Stimulated activated CD4-positive, alpha-beta T cell treated with anti-CD3 and anti-CD28 coated beads, Interleukin-1b, Interleukin-23, amount 100 ng/mL, for 24 hours (primary cell): ENCODE measurements at places on chromosomes 1 and 21.
A peak's percentile ranks its signal among the peaks of the same experiment; 100 is the strongest.

GRCh38 chr1:156430303-156430702 lies 61.3 kb downstream of the RHBG start:
- DNase-seq, result no peak

DNA sequence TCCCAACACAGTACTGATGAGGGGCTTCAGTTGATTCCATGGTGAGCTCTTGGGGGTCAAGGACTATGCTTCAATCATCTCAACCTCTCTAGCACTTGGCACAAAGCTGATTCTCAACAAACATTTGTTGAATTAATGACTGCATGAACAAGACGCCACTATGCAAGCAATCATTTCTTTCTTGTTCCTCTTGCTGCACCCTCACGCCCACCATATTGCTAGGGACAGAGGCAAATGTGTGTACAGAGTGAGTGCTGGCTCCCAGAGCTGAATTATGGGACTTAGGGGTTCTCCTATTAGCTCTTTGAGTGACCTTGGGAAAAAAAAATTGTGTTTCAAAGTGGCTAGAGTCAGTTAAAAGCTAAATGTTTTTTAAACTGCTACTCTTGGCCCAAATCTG lies 2.5 kb downstream of the ADAR start:
- DNase-seq, result no peak

DNA sequence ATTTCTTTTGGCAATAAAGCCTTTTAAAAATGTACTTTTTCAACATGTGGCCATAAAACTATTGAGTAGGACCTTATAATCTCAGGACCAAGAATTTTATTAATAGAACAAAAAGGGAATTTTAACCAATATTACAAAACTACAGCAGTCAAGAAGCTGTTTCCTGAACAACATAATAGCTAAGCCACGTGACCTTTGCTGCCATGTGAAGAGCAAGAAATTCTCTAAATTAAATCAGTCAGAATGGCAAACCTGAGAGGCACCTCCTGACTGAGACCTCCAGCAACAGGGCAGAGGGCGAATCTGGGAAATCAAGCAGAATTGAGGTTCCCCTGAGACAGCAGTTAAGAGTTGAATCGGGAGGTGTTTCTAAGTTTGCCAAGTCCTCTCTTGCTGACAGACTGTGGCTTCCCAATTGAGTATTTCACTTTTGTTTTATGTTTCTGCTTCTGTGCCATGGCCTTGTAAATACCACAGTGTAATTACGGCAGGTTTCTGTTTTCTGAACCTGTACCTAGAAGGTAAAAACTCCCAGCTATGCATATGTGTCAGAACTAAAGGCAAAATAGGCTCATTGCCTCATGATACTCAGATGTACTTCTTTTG lies 358.4 kb downstream of the NTNG1 start:
- DNase-seq, result no peak

DNA sequence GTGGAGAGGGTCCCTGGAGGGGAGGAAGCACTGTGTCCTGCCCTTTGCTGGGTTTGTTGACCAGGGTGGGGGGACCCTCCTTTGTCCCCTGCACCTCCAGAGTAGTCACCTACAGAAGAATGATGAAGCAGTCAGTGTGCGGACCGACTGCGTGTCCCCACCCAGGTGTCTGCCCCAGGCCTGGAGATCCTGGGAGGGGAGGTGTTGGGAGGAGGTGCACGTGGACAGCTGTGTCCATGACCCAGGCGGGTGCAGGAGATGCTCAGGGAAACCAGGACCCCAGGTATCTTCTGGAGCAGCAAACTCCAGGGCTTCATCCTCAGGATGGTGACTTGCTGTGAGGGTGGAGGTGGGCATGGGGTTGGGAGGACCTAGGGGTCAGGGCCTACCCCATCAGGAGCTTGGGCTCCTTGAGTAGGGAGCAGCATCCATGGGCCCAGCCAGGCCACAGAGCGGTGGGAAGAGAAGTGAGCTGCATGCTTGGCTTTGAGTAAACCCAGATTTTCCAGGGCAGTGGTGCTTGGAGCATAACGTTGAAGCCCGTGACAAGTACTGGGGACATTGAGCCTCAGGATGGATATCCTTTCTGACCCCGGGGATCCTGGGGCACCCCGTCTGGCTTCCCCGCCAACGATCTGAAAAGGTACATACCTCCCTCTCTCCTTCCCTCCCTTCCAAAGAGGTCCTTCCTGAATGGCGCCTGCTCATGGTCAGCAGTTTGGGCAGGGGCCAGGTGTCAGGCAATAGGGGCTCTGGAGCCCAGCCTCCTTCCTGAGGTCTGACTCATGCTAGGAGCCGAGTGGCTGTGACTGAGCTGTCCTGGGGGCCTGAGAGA lies 13.7 kb downstream of the ACTRT2 start:
- DNase-seq, result no peak

GRCh38 chr1:226738421-226738994 lies 574 bp downstream of the ITPKB start:
- DNase-seq, result no peak

DNA sequence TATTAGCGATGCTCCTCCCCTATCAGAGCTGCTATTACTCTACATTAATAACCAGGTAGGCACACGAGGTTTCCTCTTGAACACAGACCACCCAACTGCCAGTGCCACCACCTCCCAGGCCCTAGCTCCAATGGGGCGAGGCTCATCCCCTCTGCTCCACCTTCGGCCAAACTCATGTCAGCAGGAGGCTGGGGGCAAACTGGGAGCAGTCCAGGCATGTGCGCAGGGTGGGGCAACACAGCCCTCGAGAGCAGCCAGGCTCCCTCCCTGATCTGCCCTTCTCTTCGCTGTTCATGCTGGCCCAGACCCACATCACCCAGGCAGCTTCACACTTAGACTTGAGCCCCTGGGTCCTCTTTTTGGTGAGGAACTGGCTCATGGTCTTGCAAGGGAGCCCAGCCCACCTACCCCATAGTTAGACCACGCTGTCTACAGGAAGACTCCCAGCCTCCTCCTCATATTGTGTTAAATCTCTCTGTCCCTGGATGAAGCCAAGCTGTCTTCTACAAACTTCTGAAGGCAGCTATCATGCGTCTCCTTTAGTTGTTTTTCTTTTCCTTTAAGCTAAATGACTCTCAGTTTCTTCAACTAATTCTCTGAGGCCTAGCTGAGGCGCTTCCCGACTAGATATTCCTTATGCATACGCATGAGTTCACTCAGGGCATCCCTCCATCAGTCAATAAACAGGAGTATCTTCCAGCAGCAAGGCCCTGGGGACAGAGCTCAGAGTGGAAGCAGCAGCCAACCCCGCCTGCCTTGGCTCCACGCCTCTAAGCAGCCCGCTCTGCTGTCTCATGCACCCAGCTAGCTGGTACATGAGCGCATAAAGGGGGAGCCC lies 12.0 kb downstream of the TMEM9 start:
- DNase-seq, result no peak

DNA sequence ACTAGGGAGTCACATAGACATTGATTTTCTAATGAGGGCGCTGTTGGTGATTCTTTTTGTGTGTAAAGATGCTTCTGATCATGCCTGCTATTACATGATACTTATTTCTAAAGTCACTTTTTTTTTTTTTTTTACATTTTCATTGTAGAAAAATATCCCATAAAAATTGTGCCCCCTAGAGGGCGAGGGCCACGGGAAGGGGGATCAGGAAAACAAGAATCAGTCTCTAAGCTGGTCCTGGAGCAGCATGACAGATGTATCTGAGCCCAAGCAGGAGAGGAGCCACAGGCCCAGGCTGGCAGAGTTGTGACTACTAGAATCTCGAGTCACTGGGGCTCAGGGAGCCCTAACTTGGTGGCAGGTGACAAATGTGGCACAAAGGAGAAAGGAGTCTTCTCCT lies 28.1 kb downstream of the ZSCAN20 start:
- no peak for DNase-seq

GRCh38 chr1:210477328-210477924 lies 148.7 kb downstream of the HHAT start:
- no peak for DNase-seq

GRCh38 chr1:38541223-38541622 lies 318.3 kb downstream of the RRAGC start:
- DNase-seq, result no peak

DNA sequence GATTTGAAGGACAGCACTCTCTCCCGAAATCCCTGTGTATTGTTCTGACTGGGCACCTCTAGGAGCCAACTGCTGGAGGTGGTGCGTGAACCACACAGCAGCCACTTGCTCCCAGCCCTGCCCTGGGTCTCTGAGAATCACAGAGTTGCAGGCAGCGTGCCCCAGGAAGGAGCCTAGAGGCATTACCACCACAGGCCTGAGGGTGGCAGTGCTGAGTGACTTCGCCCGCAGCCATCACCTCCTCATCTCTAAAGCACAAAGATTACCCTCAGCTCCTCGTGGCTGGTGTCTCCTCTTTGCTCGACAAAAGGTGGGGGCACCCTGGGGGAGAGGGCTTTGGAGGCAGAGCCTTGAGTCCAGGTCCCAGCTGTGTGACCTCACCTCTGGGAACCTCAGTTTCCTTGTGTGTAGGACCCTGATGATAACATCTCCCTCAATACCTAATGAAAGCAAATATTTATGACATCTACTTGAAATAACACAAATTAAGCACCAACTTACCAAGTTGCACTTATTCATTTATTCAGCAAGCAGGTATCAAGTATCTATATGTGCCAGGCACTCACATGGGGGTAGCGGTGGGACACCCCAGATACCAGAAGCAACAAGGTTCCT lies 86.3 kb downstream of the VWA5B1 start:
- DNase-seq, result peak; percentile 32

- DNase-seq, result no peak
These were observed 6.9 kb upstream of the CDC42BPA start for GRCh38 chr1:227325156-227325555.

GRCh38 chr21:33401630-33401992 lies 1.6 kb upstream of the IFNGR2 start:
- no peak for DNase-seq

DNA sequence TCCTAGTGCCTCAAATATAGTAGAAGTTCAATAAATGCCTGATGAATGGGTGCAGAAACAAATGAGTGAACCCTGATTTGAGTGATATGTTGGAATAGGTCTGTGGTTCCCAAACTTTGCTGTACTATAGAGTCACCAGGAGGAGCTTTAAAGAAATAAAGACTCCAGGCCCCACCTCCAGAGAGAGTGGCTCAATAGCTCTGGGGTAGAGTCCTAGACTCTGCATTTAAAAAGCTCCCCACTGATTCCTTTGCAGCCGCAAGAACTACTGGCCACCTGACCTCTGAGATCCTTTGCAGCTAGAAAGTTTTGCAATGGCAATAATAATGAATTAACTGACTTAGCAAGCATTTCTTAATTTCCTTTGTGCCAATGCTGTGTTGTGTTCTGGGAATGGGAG lies 20.9 kb downstream of the TCHHL1 start:
- no peak for DNase-seq

DNA sequence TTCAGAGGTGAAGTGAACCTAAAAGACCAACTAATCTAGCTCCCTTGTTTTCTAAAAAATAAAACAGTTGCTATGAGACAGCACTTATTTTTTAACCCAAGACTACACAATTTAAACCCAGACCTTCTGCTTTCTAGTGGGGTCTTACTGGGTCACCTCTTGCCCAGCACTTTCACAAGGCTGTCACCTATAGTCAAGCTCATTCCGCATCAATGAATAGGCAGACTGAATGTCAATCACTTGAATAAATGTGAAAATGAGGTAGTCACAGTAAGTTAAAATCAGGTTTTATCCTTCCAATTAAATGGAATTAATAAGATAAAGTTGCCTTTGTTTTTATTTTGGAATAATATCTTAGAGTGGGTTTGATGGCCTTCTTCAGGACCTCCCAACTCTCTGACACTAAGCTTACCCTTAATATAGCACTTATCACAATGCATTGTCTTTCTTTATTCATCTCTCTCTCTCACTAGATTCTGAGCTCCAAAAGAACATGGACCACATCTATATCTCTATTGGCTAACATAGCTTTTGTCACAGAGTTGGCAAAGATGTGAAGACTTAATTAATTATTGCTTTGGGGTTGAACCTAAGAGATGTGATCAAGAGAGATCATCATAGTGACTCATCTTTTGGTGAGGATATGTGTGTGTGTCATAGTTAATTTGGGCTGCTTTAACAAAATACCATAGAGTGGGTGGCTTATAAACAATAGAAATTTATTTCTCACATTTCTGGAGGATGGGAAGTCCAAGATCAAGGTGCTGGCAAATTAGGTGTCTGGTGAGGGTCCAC lies 248.7 kb upstream of the DAB1 start:
- DNase-seq, result no peak

- DNase-seq, result no peak
These were observed 1.2 kb downstream of the RUNX3 start for GRCh38 chr1:24928689-24929397.

GRCh38 chr1:212482006-212482636 lies 49.4 kb downstream of the NENF start:
- no peak for DNase-seq

DNA sequence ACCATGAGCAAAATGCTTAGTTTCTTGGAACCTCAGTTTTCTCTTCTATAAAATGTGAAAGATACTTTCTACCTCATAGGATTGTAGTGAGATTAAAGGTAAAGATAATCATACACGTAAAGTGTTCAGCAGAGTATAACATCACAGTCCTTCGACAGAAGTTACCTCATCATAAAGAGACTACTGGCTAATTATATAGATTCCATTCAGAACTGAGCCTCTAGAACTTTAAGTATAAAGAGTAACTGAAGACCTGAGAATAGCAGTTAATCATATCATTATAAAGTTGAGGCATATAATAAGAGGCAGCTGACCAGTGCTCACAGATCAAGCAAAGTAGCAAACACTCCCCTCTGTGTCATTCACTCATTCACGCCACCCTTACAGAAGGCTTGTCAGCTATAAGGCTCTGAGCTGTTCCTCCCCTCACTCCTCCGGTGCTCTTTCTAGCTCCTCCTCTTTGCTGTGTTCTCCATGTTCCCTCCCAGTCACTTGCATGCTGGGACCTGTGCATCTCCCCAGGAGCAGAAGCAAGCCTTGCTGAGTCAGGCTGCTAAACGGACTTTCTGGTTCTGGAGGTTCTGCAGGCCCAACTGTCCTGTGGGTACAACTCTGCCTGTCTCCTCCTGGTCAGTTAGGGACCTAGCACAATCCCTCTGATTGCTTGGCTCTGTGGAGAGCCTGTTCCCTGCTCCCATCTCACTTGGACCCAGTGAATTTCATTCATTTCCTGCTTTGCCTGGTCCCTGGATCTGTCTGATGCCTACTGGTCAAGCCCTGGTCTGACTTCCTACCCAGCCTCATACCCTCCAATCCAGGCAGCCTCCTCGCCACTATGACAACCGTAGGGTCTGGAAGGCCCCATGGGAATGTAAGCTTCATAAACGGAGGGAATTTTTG lies 28.3 kb upstream of the LY9 start:
- peak; percentile 25 for DNase-seq

GRCh38 chr21:33975548-33976081 lies 60.0 kb upstream of the ATP5PO start:
- peak; percentile 52 for DNase-seq

- no peak for DNase-seq
These were observed 91.9 kb downstream of the GTF2B start for GRCh38 chr1:88799491-88799890.
